ENCODE measurements at places on chromosomes 1 and 21.

GRCh38 chr1:196873385-196873784, 14.5 kb upstream of the CFHR4 start:
- no peak for DNase-seq

DNA sequence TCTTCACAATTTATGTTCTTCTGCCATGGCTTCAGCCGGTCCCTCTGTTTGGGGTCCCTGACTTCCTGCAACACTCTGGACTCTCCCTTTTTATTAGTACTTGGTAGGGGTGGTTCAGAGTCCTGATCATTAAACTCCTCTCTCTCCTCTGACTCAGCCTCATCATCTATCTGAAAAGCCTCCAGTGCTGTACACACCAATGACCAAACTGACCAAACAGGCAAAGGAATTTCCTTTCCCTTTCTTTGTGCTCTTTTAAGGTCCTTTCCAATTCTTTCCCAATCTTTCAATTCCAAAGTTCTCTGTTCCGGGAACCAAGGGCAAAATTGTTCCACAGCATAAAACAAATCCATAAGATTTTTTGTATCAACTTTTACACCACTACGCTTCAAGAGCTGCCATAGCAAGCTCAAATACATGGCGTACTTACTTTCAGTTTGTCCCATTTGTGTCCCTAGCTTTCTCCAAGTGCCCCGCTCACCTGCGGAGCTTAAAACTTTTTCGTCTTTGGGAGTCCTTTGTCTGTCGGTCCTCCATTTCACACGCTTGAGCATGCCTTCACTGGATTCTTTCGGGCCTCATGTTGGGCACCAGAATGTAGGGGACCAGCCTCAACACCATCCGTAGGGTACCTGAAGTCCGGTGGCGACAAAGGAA, 9.6 kb downstream of the DAP3 start:
- DNase-seq = no peak

- no peak for DNase-seq
Observed at GRCh38 chr1:230131457-230131856, 64.4 kb downstream of the GALNT2 start.

GRCh38 chr1:2555634-2556276, 416 bp upstream of the TNFRSF14 start:
- no peak for DNase-seq

GRCh38 chr1:214296860-214297745, 16.1 kb downstream of the SMYD2 start:
- peak; percentile 74 for DNase-seq

DNA sequence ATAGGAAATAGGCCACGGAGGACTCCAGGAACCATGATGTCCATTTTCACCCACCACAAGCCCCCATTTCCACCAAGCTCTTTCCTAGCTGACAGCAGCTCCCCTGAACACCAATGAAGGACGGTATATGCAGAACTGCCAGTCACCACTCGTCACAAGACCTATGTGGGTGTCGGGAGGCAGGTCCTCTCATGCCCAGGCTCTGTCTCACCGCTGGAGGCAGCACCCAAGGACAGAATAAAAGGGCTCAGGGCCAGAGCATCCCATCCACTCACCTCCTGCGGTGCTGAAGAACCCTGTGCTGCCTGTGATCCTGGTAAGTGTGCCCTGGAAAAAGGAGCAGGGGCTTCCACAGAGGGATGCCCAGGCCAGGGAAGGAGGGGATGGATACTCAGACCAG, at the start of gene LCE1F:
TSS of gene LCE1F (plus strand) at position 266 of the 400 bp plus-strand sequence. CDS start 1,232 bp downstream, outside the sequence.
- no peak for DNase-seq

- no peak for DNase-seq
Observed at GRCh38 chr1:180616439-180616838, 15.4 kb upstream of the XPR1 start.

DNA sequence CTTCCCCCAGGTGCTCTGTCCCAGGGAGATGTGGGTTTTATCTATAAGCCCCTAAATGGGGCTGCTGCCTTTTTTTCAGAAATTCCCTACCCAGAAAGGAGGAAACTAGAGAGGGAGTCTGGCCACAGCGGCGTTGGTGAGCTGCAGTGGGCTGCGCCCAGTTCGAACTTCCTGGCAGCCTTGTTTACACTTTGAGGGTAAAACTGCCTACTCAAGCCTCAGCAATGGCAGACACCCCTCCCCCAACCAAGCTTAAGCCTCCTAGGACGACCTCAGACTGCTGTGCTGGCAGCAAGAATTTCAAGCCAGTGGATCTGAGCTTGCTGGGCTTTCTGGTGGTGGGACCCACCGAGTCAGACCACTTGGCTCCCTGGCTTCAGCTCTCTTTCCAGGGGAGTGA, 46.2 kb upstream of the PAPPA2 start:
- DNase-seq = no peak

DNA sequence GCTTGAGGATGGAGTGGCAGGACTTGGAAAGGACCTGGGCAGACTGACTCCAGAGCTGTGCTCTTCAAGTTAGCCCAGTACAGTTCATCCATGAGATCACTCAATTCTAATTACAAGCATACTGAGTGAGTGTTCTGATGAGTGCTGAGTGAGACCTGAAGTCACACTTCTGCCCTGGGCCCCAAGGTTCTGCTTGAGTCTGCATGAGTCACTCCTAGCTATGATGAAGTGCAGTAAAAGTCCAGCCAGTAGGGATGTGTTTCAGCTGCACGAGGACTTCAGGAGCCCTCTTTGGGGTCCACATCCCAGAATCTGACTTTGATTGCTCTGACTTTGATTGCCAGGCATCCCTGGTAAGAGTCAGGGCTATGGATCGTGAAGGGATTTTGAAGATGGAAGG, 35.8 kb downstream of the PLEKHA6 start:
- DNase-seq = peak; percentile 42

- no peak for DNase-seq
Observed at GRCh38 chr1:89755591-89755990, 65.2 kb upstream of the LRRC8D start.

GRCh38 chr1:58982259-58982998, 198.6 kb upstream of the JUN start:
- no peak for DNase-seq

DNA sequence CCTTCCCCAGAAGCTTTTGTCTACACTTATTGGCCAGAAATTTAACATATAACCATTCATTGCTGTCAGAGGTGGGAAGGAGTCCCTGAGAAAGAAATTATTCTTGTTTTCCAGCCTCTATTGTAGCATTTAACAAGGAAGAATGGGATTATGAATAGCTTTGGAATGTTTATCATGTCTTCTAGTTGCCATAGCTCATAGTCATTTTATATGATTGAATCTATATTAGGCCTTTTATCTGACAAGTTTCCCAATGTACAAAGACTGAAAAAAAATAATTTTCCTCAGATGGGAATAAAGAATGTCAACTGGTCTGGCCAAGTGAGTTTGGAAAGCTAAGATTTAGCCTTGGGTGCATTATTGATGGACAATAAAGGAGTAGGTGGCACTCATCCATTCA, 28.3 kb downstream of the PTPRC start:
- peak; percentile 52 for DNase-seq

GRCh38 chr1:171715813-171716251, 26.0 kb downstream of the VAMP4 start:
- DNase-seq = peak; percentile 8

- DNase-seq = no peak
Observed at GRCh38 chr1:220694866-220695382, 4.8 kb downstream of the C1orf115 start.

GRCh38 chr1:41622859-41623732, 138.6 kb upstream of the EDN2 start:
- DNase-seq = no peak

GRCh38 chr1:21869620-21870121, 57.6 kb downstream of the LDLRAD2 start:
- DNase-seq = peak; percentile 92

DNA sequence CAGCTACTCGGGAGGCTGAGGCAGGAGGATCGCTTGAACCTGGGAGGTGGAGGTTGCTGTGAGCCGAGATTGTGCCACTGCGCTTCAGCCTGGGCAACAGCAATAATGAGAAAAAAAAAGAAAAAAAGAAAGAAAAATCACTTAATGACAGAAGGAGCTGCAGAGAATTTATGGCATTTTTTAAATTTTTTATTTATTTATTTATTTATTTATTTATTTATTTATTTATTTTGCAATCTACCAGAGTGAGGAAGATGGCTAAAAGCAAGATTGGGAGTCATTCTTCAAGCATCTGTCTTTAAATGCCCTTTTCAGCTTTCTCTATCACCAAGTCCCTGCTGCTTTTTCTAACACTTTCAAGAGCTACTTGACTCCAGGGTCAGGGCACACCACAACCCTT, 91.7 kb downstream of the WDR4 start:
- DNase-seq = no peak

GRCh38 chr1:246319083-246319714, 187.9 kb downstream of the SMYD3 start:
- DNase-seq = no peak

DNA sequence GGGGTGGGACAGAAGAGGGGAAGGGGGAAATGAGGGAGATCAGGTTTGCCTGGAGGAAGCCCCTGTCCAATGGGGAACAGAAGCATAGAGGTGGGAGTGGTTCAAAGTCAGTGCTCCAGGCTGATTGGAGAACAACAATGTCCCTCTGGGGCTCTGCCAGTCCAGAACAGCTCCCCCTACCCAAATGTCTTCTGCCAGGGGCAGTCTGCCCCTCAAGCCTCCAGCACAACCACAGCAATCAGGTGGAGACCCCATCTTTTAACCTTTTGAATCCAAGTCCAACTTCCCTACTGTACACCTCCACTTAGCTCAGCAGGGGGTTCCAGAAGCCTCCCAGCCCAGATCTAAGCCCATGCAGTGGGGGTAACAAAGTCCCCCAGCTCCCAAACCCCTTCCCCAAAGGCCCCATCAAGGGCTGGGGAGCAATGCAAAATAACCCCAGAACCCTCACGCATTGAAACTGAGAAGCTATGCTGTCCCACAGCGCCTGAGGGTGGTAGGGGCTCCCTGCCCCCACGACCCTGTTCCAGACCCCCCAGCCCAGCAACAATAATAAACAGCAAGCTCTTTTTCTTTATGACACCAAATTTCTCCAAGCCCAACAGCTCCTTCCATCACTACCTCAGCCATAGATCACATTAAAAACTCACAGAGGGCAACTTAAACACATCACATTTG, 3.3 kb downstream of the AHDC1 start:
- DNase-seq = no peak

All from foreskin keratinocyte (primary cell).